Muscle of arm (tissue), 14 donors: ENCODE measurements at places on chromosomes 3 and 15.
A peak's percentile ranks its signal among the peaks of the same experiment; 100 is the strongest.

DNA sequence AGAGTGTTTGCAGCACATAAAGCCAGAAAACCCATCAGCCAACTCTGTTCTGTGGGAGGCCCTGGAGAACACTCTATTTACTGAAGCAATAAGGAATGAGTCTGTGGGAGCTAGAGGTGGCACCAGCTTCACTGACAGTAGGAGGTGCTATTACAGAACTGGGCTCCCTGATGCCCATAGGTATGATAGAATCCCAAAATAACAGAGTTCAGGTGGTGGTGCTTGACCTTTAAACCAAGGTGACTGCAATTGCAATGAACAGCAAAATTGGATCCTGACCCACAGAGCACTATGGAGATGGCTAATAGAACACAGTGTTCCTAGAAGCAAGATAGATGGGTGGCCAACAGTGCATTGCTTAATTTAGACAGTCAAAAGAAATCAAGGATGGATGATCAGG lies 95.4 kb upstream of the RNU6-1 start:
- no peak for DNase-seq

- no peak for DNase-seq
Measured at GRCh38 chr3:16480861-16481545, 32.5 kb downstream of the RFTN1 start.

DNA sequence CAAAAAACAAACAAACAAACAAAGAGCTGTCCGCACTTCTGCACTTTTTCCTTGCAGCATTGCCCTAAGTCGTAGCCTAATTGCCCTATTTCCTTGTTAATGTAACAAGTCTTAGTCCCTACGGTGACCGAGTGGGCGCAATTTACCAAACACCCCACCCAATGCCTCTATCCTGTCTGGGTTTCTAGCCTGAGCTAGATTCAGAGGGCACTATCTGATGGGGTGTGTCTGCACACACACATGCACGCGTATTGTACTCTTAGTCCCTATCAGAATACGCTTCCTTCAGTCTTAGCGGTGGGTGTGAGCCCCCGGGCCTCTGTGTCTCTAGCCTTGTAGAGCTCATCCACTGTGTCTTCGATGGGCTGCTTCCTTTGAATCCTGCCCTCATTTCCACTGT lies 125.9 kb upstream of the DLG1 start:
- DNase-seq = no peak

DNA sequence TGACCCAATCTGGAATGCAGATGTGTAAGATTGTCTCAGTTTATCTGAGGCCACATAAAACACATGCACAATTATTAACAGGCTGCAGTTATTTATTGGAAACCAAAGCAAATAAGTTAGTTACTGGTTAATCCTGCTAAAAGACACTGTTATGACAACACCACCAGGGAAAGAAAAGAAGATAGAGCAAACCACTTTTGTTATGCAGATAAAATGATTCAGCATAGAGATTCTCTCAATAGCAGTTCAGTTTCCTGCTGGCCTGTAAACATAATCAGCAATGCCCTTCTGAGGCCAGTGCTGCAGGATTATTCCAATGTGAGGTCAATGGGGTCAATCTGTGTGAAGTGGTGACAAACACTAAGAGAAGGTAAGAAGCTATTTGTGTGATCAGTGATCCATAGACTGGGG lies 244.4 kb downstream of the ZBTB20 start:
- no peak for DNase-seq

GRCh38 chr3:107578091-107578490 lies 55.3 kb downstream of the BBX start:
- DNase-seq = no peak

- DNase-seq = no peak
Measured at GRCh38 chr3:152400887-152401286, 132.2 kb downstream of the MBNL1 start.

- DNase-seq = no peak
Measured at GRCh38 chr15:37015035-37015434, 85.3 kb downstream of the MEIS2 start.

DNA sequence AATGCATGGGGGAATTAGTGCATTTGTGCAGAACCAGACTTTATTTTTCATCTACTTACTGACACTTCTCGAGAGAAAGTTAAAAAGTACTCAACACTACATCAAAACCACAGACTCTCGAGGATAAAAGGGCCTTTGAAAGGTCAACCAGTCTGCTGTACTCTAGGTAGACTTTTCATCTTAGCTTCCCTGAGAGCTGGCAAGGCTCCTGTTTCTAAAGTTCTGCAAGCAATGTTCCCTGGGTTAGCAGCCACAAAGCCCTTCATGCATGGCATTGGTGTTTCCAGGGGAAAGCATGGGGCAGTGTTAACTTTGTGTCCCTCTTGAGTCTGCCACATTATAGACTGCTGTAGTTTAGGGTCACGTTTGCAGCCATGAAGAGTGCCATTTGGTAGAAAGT lies 106.4 kb upstream of the PFN2 start:
- DNase-seq = no peak

DNA sequence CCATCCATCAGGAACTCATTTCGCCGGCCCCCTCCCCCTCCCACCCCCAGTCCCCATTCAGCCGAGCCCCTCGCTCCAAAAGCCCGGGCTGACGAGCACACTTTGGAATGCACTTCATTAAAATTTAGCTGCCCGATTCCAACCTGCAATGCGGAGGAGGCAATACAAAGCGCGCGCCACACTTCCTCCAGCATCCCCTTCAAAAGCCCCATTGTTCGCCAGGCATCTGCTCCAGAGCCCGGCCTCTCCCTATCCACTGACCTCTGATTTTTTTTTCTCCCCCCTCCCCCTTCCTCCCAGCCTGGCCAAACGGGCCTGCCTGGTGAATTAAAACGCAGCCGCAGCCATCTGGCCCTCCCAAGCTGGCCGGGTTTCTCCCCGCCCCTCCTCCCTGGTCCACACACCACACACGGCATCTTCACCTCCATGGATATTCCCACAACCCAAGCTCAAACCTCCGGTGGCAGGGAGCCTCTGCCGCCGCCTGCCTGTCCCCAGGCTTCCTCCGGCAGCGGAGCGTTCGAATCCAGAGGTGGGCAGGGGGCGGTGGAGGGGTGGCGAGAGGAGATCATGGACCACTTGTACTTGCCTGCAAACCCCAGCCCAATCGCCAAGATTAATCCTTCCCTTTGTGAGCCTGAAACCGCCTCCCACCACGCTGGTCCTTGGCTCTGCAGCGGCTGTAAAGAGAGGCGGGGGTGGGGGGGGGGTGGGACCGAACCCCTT lies 441.3 kb downstream of the MAGI1 start:
- peak; percentile 30 for DNase-seq

- DNase-seq = peak; percentile 15
Measured at GRCh38 chr3:105691633-105692032, 177.2 kb downstream of the CBLB start.

DNA sequence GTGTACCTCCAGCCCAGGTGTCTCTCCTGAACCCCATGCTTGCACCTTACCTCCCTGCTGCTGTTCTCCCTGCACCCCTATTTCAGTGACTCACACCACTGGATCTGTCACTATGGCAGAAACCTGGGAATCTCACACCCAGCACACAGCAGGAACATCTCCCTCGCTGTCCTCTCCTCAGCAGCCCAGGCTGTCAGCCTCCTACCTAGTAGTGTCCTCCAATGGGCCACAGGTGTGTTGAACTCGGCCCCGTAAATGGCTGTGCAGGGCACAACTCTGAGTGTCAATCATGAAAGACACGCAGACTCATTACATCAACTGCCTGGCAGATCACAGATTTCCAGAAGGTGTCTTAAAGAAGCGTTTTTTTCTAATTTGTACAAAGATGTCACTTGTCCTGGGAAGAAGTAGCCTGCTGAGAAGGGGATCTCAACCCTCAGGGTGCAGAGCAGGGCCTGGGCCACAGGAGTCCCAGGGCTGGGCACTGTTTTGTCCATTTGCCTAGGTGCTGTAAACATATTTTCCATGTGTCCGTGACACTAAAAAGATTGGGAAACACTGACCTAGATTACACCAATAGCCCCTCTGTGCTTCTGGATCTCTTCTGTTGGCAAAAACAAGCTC lies 33.8 kb downstream of the HOMER2 start:
- DNase-seq = no peak

GRCh38 chr15:59339252-59339672 lies 33.4 kb downstream of the MYO1E start:
- DNase-seq = no peak

GRCh38 chr3:178637802-178638201 lies 101.6 kb downstream of the KCNMB2 start:
- DNase-seq = no peak

DNA sequence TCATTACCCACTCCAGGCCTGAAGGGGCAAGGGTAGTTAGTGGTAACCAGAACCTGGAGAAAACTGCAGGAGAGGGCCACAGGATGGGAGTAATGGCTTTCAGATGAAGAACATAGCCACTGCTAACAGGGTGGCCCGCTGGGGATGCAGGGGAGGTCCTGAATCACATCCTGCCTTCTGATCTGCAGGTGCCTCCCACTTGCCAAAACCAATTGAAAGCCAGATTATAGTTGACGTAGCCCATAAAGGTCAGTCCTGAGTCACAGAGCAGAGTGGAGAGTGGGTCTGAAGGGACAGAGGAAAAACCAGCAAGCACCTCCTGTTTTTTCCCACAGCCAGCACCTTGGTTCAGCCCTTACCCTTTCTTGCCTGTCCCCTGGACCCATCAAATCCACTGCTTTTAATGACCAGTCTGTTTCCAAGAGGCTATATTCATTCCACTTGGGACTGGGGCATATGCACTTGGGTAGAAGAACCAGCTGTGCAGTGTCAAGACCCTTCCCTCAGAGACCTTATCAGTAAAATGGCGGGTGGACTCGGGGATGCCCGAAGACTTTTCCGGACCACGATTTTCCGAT lies 646 bp upstream of the SLC35G2 start:
- DNase-seq = peak; percentile 12

DNA sequence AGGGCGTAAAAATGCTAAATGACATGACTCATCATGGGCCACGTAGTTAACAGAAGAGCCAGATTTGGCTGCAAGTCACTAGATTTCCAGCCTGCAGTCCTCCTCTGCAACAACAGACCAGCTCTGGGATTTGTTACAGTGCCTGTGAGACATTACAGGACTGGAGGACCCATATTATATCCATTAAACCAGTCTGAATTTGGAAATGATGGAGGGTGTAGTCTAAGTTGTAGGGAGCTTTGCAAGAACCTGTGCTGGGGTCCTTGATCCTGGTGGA lies 10.8 kb downstream of the ZNF774 start:
- no peak for DNase-seq

GRCh38 chr15:73993211-73993994 lies 1.1 kb upstream of the PML start:
- no peak for DNase-seq

DNA sequence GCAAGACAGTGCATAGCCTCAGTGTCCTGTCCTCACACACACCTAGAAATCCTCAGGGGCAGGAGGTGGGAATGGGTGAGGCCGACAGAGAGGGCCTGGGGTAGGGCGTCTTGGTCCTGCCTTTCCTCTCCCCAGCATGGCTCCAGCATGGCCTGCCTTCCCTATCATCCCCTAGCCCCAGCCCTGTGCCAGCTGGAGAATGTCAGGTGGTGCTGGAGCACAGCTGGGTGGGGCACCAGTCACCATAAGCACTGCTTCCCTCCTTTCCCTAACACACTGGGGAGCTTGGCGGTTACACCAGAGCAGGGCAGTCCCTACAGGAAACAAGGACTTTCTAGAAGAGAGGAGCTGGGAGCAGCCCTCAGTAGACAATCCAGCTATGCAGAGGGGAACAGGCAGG lies 236.8 kb downstream of the KLF13 start:
- DNase-seq = no peak

DNA sequence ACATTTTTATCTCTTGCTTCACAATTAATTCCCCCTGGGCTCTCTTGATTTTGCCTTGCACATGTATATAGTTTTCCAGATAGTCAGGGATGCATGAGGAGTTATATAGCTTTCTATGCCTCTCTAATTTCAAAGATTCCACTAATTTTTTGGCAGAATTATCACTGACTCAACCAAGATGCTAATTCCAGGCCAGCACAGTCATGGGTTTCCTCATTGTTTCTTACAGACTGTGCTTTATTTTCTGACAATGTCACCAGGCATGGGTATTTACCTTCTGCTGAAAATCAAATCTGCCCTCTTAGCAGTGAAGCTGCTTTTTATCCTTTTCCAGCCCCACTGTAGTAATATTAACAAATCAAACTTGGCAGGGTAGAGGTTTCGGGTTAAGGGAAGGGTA lies 1520.6 kb upstream of the CADM2 start:
- no peak for DNase-seq

DNA sequence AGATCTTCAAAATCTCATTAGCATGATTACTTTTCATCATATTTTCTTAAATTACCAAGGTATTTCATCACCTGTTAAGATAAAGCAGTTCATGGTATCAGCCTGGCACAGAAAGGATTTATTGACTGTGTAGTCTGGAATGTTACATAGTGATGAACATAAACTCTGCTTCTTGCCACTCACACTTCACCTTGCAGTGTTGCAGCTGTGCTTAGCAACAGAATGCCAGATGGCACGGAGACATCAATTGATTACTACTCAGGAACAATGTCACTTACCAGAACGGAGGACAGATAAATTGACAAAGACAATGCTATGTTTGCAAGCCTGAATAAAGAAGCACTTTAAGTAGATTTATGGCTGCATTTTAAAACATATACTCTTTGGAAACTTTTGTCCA lies 15.0 kb upstream of the BCHE start:
- DNase-seq = no peak

GRCh38 chr3:196688349-196688748 lies 23.7 kb downstream of the CEP19 start:
- peak; percentile 14 for DNase-seq
